Hepatic stellate cell (primary cell): ENCODE measurements at places on chromosomes 1 and 21.
A peak's percentile ranks its signal among the peaks of the same experiment; 100 is the strongest.

DNA sequence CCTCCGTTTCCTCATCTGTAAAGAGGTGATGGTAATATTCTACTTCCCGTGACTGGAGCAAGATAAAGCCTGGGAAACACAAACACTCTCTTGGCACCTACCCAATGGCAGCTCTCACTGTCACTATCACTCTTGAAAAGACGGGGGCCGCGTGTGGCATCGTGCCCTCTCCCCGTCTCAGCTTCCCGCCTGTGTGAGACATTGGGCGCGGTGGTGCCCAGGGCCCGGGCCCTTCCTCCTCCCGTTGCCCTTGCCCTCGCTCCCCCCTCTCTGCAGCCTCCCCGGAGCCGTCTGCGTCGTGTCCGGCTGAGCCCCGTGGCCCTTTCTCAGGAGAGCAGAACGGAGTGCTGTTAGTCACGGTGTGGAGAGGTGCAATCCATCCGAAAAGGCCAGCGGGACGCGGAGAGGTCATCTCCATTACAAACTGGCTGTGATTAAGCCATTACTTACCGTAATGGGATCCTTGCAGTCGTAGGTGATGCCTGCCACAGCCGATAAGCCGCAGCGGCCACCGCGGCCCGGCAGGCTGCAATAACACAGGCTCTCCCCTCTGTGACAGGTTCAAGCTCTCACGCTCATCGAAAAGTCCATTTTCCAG is 156.4 kb upstream of the ZC3H12A start:
- no peak for DNase-seq

GRCh38 chr1:181257117-181257516 is 168.6 kb downstream of the IER5 start:
- DNase-seq = no peak

- peak; percentile 34 for DNase-seq
Observed at GRCh38 chr1:61056573-61057439, 25.6 kb upstream of the NFIA start.

DNA sequence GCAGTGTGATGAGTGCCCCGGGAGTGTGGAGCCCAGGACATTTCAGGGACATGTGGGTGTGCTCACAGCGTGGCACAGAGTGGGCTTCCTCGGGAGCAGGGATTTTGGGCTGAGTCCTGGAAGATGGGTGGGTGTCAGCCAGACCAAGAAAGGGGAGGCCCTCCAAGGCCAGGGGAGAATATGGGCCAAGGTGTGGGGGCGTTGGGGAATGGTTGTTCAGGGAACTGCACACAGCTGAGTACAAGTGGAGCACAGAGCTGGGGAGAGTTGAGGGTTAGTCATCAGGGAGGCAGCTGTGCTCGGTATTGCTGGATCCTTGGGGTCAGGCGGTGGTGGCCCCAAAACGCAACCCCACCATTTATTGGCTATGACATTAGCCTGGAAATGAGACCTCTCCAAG is 5.5 kb downstream of the POGK start:
- no peak for DNase-seq

- peak; percentile 26 for DNase-seq
Observed at GRCh38 chr1:20552728-20553445, 514 bp downstream of the FAM43B start.

GRCh38 chr1:115678141-115678540 is 36.4 kb downstream of the VANGL1 start:
- DNase-seq = no peak

DNA sequence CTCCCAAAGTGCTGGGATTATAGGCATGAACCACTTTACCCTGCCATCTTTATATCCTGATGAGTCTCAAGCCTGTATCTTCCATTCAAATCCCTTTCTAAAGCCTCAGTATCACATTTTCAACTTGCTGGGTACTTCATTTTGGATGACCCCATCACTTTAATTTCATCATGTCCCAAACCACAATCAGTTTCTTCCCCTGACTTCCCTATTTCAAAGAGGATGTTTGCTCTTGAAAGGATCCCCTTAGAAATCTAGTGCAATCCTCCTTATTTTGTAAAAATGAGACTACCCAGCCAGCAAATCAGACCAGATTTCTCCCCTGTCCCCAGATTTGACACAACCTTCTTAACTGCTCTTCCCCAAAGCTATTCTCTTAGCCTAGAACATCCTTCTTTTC is 7.0 kb upstream of the TRIT1 start:
- no peak for DNase-seq

GRCh38 chr21:26394341-26394740 is 178.7 kb downstream of the CYYR1 start:
- DNase-seq = no peak

GRCh38 chr1:78176448-78176847 is 130.7 kb downstream of the GIPC2 start:
- peak; percentile 26 for DNase-seq

DNA sequence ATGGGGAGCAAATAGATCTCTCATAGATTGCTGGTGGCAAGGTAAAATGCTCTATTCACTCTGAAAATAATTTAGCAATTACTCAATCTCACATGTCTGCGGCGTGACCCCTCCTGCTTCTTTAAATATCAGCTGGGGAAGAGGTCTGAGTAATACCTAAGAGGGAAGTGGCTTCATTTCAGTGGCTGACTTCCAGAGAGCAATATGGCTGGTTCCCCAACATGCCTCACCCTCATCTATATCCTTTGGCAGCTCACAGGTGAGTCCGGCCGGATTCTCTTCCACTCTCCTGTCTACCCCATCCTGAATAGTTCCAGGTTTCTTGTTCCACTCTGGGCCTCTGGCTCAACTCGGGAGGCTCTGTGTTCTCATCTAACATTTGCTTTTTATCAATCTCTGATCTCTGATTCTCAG is at the start of gene SLAMF7:
Gene SLAMF7, plus strand, starts transcription at position 150 of the 414 bp plus-strand sequence. Its CDS starts 55 bp downstream, at position 205.
- no peak for DNase-seq
